ENCODE measurements at places on chromosomes 1 and 21.
A peak's percentile ranks its signal among the peaks of the same experiment; 100 is the strongest.

DNA sequence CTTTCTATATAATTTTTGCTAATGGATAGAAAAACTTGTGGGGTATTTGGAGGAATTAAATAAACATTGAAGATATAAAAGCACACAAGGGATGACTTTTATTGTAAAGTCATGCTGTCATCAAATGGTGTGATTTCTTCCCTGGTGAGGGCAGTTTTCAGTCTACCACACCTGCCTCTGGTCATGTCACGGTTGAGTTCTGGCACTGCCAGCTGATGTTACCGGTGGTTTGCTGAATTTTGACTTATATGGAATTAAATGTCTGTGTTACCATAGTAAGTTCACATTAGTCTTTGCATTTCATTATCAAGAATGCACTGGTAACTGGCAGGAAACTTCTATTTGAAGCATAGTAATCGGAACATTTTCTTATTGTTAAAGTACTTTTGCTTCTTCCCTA lies 13.4 kb downstream of the S1PR1 start:
- DNase-seq: no peak

DNA sequence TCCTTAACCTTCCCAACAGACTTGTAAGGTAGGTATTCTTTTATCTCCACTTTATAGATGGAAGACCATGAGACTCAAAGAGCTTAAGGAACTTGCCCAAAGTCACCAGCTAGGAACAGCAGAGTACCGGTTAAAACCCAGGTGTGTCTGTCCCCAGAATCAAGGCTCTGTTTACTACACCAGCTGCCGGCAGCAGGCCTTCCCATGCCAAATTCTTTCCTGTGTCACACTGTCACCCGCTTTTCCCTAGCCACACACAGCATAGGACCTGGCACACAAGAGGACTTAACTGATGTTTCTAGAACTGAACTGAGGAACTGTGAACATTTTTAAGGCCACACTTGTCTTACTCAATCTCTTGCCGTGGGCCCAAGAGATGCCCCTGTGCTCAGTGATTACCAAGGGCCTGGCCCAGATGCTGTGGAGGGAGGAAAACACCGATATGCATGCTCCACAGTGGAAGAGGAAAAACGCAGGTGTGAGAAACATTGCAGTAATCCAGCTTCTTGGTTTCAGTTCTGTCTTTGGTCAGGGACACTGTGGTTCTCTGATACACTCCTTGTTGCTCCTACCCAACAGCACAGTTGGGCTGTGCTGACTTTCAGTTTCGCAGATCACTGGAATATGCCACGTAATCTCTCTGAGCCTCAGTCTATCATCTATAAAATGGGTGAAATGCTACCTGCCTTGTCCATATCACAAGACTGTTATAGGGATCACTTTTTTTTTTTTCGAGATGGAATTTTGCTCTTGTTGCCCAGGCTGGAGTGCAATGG lies 13.9 kb upstream of the LY9 start:
- DNase-seq: no peak

- DNase-seq: no peak
Measured at GRCh38 chr1:224684979-224685425, 68.9 kb downstream of the CNIH3 start.

DNA sequence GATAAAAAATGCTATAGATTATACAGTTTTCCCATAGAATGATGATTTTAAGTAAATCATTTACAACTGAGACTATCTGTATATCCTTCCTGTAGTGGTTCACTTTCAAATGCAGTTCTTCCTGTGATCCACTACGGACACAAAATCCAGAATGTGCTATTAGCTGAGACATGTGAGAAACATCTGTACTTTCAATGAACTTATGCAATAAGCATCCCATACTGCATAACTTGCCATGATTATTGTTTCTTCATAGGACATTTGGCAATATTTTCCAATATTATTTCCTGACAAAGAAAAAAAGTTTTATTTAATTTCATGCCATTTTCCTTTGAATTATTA lies 83.5 kb upstream of the PRDX6 start:
- DNase-seq: no peak

- DNase-seq: no peak
Measured at GRCh38 chr1:25246600-25247023, 642 bp downstream of the RSRP1 start.

- DNase-seq: no peak
Measured at GRCh38 chr1:207987164-207987563, 76.2 kb upstream of the CD34 start.

- DNase-seq: no peak
Measured at GRCh38 chr1:160862203-160863060, at the start of gene CD244. TSS of gene CD244 (minus strand) at chr1:160862887. CDS start at chr1:160862677, 210 bp downstream.

DNA sequence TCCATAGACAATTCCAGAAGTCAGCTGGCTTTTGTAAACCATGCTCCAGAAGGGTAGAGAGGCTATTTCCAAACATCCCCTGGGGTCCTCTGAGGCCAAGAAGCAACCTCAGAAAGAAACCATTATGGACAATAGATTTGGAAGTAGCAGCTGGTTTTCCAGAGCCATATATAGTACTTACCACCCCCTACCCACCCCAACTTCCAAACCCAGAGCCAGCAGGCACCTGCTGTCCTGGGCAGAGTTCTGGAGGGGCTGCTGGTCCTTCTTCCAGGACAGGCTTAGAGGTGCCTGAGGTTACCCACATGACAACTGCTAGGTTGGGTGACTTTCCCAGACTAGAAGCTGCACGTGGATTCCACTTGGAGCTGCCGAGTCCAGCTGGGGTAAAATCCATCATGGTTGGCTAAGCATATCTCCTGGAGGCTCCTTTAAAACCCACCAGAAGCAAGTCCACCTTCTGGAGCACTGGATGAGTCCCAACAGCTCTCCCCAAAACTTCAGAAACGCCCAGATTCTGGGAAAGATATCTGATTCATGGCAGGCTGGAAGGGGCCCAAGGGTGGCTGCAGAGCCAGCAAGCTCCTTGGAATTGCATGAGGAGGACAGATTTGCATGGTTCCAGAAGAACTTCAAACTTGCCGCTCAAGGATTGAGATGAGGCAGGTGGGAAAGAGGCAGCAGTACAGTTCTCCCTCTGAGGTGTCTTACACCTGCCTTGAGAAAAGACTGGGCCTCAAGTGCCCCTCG lies 5.8 kb downstream of the MYCL start:
- DNase-seq: no peak

DNA sequence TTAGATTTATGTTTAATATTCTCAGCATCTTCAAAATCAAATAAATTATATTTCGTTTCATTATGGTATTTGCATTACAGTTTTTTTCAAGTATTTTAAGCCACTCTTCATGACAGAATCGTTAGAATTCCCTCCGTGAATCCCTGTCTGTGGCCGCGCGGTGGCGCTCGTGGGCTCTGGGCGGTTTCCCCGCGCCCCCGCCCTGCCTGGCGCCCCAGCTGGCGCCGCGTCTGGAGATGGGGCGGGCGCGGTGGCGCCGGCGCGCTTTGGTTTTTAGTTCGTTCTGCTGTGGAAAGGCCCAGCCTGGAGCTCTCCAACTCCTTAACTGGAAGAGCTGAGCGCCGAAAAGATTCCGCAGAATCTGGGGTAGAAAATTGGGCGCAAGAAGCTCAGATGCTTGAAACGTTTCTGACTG lies 25.7 kb downstream of the PRMT2 start:
- no peak for DNase-seq

DNA sequence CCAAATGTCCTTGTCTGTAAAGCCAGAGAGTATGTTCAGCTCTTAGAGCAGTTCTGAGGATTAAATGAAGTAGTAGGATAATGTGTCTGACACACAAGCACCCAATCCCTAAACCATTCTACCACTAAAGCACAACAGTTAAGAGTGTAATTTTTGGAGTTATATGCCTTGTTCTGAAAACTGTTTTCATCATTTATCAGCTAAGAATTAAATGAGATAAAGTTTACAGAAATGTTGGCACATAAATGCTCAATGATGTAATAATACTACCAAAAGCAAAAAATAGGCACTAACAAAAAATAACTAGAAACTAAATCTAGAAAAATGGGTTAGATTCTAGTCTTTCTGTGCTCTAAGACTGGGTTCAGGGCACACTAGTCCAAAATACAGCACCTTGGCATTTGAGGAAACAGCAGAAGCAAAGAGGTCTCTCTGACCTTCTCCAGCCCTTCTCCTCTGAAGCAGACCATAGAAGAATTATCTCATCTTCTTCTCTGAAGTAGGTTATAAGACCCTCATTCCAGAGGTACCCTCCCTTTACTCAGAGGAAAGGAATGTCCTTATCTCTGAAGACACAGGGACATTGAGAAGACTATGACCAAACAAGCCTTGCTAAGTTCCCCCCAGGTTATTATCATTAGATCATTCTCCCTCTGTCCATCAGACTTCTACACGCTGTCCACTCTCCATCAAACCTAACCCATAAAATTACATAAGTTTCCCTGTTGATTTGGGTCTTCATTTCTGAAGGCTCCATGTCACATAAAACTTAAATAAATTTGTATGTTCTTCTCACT lies 20.6 kb downstream of the ABL2 start:
- DNase-seq: no peak

- no peak for DNase-seq
Measured at GRCh38 chr1:36562181-36562685, 79.5 kb upstream of the CSF3R start.

GRCh38 chr1:245156041-245156735 lies 1.4 kb downstream of the KIF26B start:
- DNase-seq: peak; percentile 93

DNA sequence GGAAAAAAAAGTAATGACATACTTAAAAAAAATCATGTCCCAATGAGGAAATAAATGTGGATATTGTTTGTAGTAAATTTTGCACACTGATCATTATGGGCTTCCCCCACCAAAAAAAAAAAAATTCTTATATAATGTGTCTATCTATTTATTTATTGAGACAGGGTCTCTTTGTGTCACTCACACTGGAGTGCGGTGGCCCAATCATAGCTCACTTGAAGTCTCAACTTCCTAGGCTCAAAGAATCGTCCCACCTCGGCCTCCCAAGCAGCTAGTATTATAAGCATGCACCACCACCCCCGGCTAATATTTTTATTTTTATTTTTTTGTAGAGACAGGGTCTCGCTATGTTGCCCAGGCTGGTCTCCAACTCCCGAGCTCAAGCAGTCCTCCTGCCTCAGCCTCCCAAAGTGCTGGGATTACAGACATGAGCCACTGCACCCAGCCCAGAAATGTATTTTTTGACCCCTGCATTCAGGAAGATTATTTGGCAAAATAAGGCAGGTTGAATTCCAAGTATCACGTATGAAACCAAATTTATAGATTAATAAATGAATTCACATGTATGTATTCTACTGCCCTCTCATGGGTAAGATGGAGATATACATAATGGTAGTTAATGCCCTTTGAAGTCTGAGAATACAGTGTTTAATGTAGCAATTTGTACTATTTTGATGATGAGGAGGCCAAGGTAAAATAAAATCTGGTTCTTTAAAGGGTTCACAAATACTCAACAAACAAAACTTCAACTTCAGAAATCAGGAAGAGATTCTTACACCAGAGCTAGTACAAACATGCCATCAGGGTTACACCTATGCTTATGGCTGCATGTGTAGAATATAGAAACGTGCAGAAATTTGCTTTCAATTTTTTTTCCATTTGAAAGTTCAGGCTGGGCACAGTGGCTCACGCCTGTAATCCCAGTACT lies 1.4 kb upstream of the DENND2C start:
- DNase-seq: peak; percentile 37

DNA sequence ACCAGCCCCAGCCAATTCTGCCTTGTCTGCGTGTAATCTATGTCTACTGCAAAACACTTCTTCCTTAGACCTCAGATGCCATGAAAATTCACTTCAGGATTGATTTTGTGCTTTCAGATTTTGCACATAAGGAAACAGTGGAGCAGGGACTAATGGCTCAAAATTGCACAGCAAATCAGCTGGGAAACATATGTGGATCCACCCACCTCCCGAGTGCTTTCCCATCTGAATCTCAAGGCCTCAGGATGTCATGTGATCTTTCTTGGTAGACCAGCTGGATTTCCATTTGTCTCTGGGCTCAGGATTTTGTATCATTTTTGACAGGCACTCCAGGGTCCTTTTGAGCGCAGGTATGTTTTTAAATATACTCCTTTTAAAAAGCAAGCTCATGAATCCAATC lies 158.6 kb downstream of the MIS18A start:
- DNase-seq: no peak

DNA sequence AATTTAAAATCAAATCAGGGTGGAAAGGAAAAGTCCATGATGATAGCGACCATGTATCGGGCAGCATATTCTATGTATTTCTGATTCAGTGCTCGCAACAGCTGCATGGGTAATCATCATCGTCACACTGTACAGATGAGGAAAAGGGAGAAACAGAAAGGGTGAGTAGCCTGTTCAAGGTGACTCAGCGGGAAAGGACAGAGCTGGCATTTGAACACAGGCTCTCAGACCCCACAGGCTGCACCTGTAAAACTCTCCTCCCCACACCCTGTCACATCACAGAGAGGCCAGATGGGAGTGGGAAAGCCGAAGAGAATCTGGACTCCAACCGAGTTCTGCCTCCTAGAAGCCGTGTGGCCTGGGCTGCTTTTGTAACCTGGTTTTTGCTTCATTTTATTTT lies 14.0 kb downstream of the RUNX1 start:
- no peak for DNase-seq

DNA sequence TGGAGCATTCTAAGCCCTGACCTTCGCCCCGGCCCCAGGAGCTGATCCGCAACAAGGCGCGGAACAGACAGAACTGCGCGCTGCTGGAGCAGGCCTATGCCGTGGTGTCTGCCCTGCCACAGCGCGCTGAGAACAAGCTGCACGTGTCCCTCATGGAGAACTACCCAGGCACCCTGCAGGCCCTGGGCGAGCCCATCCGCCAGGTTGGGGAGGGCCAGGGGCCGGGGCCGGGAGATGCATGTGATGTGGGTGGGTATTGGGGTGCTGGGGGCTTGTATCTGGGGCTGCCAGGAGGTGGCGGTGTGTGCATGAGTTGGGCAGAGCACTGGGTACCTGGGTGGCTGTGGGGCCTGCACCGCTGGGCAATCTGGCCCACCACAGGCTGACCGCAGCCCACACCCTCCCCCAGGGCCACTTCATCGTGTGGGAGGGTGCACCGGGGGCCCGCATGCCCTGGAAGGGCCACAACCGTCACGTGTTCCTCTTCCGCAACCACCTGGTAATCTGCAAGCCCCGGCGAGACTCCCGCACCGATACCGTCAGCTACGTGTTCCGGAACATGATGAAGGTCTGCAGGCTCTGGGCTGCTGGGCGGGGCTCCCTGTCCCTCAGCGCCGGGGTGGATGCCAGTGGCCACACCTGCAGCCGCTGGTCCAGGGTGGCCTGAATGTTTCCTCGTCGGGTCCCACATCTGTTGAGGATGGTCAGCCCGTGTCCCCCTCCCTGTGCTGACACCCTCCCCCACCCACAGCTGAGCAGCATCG lies 65.8 kb downstream of the TRIM11 start:
- DNase-seq: no peak

- DNase-seq: no peak
Measured at GRCh38 chr1:240486611-240487010, 125.3 kb downstream of the GREM2 start.

- DNase-seq: no peak
Measured at GRCh38 chr1:43648221-43648847, 1.6 kb upstream of the KDM4A start.

GRCh38 chr1:206094024-206094423 lies 23.2 kb downstream of the AVPR1B start:
- no peak for DNase-seq

DNA sequence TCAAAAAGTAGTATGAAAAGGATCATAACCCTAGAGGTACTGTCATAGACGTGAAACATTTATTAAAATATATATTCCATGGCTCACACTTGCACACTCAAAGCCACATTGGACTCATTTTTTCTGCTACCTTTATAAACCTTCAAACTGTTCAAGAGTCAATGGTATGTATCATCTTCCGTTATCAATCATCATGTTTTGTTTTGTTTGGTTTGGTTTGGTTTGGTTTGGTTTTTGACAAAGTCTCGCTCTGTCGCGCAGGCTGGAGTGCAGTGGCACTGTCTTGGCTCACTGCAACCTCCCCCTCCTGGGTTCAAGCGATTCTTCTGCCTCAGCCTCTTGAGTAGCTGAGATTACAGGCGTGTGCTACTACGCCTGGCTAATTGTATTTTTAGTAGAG lies 1.8 kb downstream of the IFNAR2 start:
- DNase-seq: no peak

All from LoVo (cell line).